ENCODE measurements at places on chromosomes 4 and X. TPM values are rescaled to one million over a fixed set of nuclear protein-coding genes. Genes with fewer than 3 reads are reported as not detected.

DNA sequence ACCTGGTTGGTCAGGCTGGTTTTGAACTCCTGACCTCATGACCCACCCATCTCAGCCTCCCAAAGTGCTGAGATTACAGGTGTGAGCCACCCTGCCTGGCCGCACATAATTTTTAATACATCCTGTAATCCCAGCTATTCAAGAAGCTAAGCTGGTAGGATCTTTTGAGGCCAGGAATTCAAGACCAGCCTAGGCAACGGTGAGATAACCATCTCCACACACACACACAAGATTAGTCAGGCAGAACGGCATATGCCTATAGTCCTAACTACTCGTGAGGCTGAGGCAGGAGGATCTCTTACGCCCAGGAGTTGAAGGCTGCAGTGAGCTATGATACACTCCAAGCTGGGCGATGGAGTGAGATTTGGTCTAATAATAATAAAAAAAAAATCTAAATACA, 212.4 kb upstream of the NEIL3 start:
- no peak for DNase-seq

DNA sequence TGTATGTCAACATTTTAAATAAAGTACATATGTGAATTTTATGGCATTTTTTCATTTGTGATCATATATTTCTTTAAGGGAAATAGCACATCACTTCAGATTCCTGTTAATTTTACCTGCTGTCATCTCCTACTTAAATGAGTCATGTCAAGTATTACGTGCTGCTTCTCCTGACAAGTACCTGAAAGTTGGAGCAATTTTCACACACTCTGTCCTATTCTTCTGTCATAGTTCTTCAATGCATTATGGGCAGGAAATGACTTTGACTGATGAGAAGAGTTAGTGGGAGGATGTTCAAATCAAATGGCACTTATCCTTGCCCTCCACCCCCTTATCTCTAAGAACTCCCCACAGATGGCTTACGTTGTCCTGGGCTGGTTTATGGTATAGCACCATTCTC, 64.2 kb upstream of the SYTL5 start:
- no peak for DNase-seq

CLDN2 gene
- total RNA-seq, result not detected

G6PD gene
- total RNA-seq, result 46.0 TPM

DNA sequence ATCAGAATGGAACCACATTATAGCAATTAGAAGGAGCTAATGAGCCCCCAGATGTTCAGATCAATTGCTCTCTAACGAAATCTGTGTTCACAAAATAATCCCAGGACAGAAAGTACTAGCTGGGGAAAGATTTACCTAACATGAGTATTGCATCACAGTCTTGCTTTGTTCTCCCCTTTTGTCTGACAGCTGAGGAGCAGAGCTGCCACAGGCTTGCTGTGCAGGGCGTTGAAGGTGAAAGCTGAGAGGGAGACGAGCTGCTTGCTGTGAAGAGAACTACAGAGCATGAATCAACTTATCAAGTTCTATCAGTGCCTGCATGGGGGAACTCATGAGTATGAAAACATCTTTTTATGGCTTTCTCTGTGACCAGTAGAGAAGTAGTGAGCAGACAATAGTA, 441.2 kb downstream of the CENPC start:
- no peak for DNase-seq

DNA sequence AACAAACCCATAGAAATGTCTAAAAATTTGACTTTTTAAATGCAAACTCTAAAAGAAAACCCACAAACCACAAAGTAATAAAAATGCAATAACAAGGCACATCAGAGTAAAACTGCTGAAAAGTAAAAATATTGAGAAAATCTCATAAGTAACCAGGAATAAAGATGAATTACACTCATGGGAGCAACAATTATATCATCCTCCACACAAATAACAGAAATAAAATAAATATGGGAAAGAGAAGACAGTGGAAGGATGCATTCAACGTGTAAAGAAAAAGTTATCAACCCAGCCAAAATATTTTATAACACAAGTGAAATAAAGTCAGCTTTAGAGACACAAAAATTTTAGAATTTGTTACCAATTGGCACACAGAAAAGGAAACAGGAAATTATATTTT, 1420.2 kb downstream of the PCDH18 start:
- no peak for DNase-seq

DNA sequence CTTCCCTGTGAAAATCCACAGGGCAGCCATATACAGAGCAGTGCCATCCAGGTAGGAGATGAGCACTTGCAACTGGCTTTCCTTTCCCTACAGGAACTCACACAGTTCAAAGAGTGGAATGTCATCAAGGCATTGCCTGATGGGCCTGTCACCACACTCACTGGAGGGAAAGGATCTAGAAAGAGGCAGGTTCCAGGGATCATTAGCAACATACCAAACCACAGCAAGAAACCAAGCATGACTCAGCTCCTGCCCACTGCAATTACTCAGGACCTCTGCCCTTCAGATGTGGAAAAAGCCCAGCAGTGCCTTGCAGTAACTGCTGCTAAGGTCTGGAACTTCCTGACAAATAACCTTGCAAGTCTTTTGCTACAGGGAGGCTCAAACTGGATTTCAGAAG, 101.2 kb downstream of the ZNF674 start:
- no peak for DNase-seq

DNA sequence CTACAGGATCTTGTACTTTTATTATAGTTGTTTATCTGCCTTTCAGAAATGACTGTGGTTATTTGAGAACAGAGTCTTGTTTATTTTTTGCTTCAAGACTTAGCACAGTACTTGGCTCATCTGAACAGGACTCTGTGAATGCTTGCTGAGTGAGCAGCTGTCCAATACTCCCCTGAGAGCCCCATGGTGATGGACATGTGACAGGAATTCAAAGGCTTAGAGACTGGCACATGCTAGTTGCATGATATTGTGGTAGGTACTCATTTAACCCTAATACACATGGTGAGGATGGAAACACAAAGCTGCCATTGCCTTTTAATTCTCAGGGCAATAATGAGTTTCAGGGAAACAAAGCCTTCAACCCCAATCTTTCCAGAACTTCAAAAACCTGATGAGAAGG, 97.3 kb downstream of the GEMIN8 start:
- no peak for DNase-seq

DNA sequence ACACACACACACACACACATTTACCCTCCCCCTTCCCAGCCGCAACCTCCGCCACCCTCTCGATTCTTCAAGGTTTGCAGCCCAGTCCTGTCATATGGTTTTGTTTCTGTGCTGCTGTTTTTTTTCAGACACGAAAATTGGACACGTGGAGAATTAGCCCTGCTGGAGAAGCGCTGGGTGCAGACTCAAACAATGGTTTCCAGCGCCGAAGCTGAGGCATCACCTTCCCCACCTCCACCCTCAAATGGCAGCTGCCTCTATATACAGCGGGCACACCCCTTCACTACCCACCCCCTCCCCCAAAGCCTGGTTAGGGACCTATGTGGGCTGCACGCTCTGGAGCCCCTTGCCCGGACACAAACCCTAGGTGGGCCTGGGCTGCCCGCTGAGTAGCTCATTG, 87.9 kb downstream of the BCOR start:
- no peak for DNase-seq

HTR2C gene
- not detected for total RNA-seq

NR0B1 gene
- total RNA-seq, result not detected

- DNase-seq, result peak; percentile 1
These were observed 30.8 kb downstream of the NDNF start for GRCh38 chr4:121041307-121042090.

SLC49A3 gene
- 1.7 TPM for total RNA-seq

MAGEA11 gene
- not detected for total RNA-seq

GRCh38 chrX:114210879-114211278, 373.0 kb upstream of the HTR2C start:
- no peak for DNase-seq

DNA sequence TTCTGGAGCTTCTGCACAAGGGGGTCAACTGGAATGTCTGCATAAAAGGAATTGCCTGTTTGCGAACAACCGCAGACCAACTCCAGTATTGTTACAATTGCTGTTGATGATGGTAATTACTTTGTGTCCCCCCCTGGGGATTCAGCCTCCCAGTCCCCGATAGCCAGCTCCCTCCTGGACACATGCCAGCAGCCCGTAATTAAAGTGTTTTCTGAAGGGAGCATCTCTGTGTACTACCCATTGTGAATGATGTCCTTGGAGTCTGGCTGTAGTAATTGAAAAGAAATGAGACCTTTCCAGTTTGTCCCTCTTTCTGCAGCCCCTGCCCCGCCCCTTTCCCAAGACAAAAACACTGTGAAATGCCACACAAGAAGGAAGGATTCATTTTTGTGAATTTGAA, 377.1 kb upstream of the LCORL start:
- no peak for DNase-seq

DNA sequence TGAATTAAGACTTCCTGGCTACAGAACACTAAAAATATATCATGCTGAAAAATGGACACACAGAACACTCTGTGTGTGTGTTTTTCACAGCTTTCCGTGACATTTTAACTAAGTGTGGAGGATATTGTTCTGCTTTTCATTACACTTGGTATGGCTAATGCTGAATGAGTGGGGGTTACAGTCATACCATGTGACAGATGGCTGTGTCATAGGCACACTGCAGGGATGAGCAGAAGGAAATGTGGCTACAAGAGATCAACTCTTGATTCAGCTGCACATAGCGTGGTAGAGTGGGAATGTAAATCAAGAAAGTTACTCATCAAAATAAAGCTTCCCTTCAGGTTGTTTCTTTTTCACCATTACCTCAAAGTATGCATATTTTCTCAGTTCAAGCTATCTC, 669.8 kb downstream of the IQCM start:
- DNase-seq, result no peak

GRCh38 chr4:168907119-168907698, 102.8 kb downstream of the CBR4 start:
- no peak for DNase-seq

DNA sequence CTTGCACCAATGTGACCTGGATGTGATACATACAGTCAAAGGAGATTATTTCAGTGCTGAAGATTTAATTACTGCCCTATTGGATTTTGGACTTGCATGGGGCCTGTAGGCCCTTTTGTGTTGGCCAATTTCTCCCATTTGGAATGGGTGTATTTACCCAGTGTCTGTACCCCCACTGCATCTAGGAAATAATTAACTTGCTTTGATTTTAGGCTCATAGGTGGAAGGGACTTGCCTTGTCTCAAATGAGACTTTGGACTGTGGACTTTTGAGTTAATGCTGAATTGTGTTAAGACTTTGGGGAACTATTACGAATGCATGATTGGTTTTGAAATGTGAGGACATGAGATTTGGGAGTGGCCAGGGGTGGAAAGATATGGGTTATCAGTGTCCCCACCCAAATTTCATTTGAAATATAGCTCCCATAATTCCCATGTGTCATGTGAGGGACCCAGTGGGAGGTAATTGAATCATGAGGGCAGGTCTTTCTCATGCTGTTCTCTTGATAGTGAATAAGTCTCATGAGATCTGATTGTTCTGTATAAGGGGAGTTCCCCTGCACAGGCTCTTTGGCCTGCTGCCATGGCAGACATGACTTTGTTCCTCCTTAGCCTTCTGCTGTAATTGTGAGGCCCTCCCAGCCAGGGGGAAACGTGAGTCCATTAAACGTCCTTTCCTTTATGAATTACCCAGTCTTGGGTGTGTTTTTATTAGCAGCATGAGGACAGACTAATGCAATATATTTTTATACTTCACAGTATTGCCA, 362.2 kb upstream of the SPANXN4 start:
- no peak for DNase-seq

DNA sequence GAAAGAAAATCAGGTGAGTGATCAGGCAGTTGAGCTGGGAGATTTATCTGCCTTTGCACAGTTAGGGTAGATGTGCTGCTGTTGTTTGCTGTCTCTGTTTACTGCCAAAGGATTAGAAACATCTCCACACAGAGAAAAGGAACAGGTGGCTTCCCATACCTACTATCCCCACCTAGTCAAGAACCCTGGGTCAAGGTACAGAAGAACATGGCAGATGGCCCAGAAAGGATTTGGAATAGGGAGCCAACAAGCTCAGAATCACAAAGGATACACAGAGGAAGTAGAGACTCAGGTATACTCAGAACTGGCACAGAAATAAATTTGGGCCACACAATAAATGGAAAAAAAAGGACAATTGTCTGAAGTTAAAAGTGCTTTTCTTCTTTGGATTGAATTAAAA, 64.3 kb downstream of the TIGD2 start:
- DNase-seq, result no peak

DNA sequence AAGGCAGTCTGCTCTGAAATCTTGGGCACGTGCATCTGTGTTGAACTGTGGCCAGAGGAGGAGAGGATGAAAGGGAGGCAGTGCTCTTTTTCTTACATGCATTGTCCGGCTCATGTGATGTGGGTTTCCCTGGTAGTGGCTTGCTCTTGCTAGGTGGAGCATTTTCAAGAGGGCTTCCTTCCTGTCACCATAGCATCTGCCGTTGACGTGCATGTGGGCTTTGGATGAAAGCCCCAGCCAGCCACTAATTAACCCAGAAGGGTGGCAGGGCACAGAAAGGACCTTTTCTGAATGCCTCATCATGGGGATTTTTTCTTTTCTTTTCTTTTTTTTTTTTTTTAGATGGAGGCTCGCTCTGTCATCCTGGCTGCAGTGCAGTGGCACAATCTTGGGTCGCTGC, 121.3 kb downstream of the GPR143 start:
- DNase-seq, result peak; percentile 34

MAGED2 gene
- total RNA-seq, result 71.4 TPM

DNA sequence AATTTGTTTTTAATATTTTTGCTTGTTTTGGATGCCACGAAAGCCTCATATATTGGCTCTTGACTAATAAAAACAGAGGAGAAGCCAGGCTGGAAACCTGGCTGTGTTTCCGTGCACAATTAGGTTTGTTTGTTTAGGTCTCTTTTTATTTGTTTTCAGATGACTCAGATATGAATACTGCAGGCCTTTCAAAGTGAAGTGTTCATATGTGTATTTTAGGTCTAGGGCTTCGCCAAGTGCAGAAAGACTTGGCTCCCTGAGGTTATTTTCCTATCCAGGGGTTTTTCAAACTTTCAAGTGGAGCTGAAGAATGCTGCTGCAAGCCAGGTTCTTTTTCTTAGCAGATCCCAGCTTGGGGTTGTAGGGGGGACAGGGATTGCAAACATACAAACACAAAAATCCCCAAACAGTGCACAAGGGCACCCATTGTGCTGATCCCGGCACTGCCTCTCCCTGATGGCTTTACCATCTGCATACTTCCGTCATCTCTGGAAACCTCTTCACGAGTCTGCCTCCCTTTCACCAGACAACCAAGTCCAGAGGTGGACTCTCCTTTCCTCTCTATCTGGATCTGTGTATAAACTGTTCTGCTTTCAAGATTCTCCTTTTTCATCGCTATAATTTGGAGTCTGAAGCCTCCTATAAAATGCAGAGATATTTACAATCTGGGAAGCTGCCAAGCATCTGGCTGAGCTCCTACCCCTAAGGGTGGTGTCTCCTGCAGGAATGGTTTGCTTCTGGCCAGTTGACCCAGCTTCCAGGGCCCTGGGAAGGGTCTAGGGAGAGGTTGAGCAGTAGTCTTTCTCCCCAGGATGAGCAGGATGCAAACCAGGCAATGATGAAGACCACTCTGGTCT, 108.6 kb downstream of the SMIM20 start:
- no peak for DNase-seq

All from T-cell (primary cell).